Stimulated activated CD8-positive, alpha-beta memory T cell treated with anti-CD3 and anti-CD28 coated beads, Interleukin-7, amount 100 ng/mL, for 1 hour (primary cell): ENCODE measurements at places on chromosomes 13 and 19.

DNA sequence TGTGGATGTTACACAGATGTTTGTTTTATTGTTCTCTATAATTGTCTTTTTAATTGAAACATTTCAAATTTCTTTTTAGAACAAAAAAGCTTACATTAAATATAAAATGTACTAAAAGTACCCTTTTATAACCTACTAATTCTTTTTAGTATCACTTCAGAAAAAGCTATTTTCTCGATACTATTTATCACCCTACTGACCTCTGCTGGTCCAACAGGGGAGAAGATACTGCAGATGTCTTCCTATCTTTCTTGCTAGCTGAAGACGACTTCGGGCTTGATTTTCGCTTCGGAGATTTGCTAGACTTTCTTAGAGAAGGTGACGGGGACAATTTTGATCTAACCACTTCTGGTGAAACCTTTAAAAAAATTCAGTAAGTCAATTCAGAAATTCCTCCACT is 42.4 kb downstream of the ZC3H13 start:
- DNase-seq = no peak

GRCh38 chr19:15453091-15453578 is 3.4 kb upstream of the WIZ start:
- DNase-seq = no peak

- no peak for DNase-seq
These were observed 1.6 kb upstream of the KLK10 start for GRCh38 chr19:51020988-51021651.

DNA sequence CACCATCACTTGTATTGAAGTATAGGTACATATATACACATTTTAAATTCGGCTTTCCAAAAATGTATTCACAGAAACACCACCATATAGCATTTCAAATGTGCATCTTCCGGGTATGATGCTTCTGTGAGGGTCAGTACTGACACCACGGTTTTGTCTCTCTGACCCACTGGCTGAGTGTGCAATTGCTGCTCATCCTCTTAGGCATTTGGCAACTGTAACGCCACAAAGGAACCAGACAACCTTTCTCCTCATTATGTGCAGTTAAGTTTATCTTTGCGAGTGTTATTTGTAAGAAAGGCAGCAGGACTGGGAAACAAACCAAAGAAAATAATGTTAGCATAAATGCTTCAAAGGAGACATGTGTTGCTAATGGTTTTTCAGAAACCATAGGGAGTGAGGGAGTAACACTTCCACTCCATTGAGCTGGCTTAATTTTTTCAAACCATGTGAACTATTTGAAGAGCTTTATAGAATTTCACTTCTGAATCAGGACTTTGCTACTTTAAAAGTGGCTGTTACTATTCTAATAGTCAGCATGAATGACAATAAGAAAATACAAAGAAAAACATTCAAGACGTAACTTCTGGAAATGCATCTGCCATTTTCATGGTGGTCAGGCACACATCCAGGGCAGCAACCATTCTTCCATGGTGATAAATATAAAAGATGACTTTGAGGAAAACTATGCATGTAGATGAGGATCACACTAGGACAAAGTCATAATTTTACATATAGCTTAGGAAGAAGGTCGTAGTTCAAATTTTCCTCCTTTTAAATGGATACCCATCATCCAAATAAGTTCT is 423.3 kb downstream of the MZT1 start:
- no peak for DNase-seq

- no peak for DNase-seq
These were observed 64.4 kb upstream of the NPAS1 start for GRCh38 chr19:46954993-46955812.
